CD4-positive, alpha-beta T cell treated with Interleukin-2 at 100 ng/mL for 4 hours (primary cell): ENCODE measurements at places on chromosomes 13 and 19.

- no peak for DNase-seq
These were observed 1.2 kb upstream of the RNASEH2B start for GRCh38 chr13:50908371-50908770.

GRCh38 chr19:32890326-32890725 lies 20.8 kb upstream of the SLC7A9 start:
- no peak for DNase-seq

- DNase-seq = peak; percentile 88
These were observed 924 bp downstream of the TRAPPC5 start for GRCh38 chr19:7681340-7682174.

DNA sequence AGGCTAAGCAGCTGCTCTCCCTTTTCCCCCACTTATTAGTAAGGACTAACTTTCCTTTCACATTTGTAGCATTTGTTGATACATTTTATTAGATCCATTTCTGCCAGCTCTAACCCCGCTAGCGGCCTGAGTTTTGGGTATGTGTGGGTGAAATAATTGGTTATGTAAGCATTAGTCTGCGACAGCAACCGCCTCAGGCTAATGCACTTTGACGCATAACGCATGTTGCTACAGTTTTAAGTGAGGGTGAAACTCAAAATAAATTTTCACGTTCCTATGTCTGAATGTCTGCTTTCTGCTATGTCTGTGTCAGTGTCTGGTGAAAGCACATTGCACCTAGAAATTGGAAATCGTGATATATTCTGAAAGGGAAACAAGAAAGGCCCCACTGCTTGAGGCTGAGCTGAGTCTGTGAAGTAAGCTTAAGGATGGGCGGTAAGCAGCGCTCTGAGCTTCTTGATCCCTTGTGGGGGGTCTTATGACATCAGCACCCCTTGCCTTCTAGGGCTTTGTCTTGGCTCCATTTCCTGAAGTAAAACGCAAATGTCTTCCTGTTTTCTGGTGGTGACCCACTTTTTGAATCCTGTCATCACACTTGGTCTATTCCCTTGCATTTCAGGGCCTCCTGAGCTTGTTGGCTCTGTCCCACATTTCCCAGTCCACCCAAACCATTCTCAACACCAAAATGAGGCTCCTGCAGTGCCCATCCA lies 648.3 kb upstream of the ARGLU1 start:
- DNase-seq = no peak

DNA sequence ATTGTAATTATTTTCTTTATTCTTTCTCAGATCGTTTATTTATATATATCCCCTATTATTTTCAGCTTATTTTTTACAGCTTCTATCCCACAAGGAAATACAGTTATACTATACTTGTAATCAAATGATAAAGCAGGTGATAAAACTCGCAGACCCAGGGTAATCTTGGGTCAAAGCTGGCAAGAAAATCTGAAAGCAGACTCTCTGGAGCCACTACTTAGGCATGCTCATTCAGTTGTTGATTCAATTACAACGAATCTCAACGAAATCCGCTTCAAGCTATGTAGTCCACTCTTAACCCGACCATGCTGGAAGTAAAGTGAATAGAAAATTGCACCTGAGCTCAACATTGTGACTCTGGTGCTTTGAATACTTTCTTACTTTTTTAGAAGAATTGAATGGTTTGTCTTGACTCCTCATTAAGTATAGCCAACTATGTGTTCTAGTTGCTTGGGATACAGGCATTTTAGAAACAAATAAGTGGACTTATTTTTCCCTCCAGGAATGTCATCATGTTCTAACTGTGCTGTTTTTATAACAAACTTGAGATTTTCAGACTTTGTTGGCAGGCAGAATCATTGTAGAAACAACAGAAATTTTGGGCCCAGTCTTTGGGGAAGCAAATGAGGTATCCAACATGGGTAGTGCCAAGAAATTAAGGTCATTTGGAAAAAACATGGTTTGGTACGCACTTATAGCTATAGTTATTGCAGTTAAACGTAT lies 21.4 kb downstream of the ESD start:
- no peak for DNase-seq

GRCh38 chr13:34772881-34773280 lies 169.2 kb upstream of the NBEA start:
- DNase-seq = no peak

- DNase-seq = no peak
These were observed 97.7 kb downstream of the SPACA7 start for GRCh38 chr13:112473818-112474217.

- DNase-seq = no peak
These were observed 2.1 kb upstream of the HMG20B start for GRCh38 chr19:3570606-3571011.

DNA sequence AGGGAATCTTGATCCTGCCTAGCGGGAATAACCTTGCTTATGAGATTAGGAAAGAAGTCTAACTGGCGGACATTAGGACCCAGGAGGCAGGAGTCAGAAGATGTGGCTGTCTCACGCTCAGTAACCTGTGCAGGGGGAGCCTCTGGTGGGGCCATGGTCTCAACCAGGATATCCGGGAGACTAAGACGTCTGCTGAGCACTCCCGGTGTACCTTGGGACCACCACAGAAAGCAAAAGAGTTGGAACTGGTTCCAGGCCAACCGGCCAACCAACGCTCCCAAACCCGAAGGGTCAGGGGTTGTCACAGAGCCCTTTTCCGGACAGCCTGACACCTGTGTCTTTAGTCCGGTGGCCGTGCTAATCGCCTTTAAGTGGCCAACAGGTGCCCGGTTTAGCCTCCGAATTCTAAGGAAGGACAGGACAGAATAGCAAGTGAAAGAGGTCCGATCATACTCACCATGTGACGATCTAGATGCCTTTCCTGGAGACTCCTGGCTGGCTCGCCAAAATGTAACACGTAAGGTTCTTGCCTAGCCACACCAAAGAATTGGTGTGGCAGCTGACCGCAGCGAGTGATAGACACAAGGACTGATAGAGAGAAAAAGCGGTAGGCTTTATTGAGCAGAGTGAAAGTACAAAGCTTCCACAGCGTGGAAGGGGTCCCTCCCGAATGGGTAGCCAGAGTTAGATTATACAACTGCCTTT lies 103.9 kb upstream of the DIAPH3 start:
- DNase-seq = no peak

GRCh38 chr19:14085309-14085995 lies at the start of gene C19orf67:
TSS of gene C19orf67 (minus strand) at chr19:14085783. CDS start at chr19:14085627, 156 bp downstream.
- no peak for DNase-seq

DNA sequence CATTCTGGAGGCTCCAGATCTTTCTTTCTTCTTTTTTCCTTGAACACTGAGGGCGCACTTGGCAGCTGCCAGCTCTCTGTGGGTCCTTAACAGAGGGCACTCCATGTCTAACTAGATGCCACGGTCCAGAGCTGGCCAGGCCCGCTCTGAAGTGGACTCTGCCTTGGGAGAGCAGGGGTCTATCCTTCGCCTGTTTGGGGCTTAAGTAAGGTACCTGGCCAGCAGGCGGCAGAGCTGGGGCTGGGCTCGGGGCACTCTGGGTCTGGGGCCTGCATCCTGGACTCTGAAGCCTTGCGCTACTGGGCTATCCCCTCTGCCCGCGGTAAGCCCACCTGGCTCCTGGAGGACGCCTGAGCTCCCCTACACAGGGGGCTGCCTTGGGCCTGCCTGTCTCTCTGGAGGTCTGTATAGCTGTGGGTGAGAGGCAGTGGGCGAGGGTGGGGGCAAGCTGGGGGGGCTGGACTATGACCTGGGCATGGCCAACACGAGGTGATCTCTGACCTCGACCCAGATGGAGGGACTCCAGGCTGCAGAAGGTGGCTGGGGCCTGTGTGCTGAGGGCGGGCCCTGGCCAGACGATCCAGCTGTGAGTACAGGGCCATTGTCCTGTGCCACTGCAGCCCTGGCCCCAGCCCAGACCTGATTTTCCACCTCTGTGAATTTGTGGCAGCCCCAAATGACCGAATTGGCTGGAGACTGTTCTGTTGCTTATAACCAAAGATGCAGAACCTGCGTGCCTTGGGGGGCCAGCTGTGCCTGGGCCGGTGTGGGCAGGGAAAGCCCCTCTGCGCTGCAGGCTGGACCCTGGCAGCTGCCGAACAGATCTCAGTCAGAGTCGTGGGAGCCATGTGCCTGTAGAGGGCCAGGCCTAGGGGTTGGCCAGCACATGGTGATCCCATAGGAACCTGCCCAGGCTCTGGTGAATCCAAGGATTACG lies 26.5 kb downstream of the CEBPG start:
- no peak for DNase-seq

DNA sequence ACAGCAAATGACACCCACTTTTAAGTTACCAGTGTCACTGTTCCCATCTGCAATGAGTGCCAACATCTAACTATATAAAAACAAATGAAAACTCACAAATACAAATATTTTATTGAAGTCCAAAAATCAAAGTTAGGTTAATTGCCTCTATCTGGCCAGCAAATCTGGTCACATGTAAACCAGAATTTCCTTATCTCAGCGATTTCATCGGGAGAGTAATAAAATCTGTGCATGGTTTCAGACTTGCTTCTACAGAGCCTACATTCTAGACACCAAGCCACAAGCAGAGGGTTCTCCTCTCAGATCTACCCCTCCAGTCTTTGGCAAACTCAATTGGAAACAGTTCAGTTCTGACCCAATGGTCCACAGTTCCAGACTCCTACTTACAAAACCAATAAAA lies 189.6 kb downstream of the ABCC4 start:
- no peak for DNase-seq

- DNase-seq = no peak
These were observed 196.6 kb upstream of the GPR12 start for GRCh38 chr13:26957182-26957581.

GRCh38 chr13:41962994-41963393 lies 2.1 kb upstream of the VWA8 start:
- DNase-seq = no peak

DNA sequence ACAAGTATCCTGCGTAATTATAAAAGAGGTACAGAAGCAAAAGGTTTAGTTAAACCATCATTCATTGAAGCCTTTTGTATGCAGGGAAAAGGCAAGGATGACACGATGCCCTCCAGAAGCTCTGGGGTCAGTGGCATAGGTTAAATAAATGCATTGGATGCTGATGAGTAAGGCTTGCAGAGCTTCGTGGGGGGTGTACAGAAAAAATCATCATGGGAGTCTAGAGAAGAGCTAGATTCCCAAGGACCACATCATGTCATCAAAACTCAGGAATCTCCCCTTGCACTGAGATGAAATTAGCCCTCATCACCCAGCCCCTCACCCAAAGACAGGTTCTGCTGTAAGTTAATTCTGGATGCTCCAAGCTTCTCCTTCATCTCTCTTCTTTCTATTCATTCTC lies 8.3 kb downstream of the FPR1 start:
- DNase-seq = no peak

DNA sequence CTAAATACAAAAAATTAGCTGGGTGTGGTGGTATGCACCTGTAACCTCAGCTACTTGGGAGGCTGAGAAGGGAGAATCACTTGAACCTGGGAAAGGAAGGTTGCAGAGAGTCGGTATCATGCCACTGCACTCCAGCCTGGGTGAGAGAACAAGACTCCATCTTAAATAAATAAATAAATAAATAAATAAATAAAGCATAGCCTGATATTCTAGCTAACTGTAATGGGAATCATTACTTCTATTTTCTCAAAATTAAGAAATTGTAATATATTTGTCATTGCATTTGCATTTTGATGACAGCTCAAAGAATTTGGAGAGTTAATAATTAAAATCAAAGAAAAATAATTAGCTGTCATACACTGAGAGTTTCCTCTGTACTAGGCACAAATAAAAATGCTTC lies 561.1 kb downstream of the EFNB2 start:
- no peak for DNase-seq

DNA sequence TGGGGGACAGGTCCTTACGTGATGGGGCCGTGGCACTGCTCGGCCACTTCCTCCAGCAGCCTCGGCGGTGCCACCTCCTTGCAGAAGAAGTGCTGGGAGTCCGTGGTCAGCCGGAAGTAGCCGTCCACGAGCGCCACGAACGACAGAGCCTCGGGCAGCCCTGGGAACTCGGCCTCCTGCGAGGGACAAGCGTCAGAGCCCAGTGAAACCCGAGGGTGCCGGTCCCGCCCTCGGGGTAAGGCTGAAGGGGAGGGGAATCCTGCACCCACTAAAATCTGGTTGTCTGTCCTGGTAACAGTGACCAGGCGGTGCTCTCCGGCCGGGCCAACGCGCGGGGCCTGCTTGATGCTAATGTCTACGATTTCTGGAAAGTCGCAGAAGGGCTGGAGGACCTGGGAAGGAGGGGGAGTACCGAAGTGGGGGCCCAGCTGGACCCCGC lies 6.4 kb downstream of the JAK3 start:
- DNase-seq = no peak

- DNase-seq = no peak
These were observed 2.5 kb downstream of the PCDH8 start for GRCh38 chr13:52845766-52846566.

GRCh38 chr19:3057275-3057714 lies 5.0 kb downstream of the TLE5 start:
- no peak for DNase-seq
